GM12878 (cell line): ENCODE measurements at places on chromosomes 2 and 18.

DNA sequence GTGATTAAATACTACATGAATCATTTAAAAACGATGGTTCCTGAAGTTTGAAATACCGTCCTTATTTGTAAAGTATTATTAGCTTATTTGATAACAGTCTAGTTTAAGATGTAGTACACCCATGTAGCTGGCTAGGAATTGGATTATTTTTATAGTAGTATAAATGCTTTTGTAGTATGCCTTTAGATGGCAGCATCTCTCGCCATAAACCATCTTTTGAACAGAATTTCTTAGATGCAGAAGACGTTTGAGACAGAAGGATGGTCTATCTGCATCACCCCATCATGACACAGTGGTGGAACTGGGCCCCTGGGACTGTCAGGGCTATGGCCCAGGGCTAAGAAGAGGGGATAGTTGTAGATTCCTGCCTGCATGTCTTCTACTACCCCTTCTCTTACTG lies 152.7 kb downstream of the WDSUB1 start:
- DNase-seq, result no peak

- no peak for DNase-seq
Measured at GRCh38 chr2:64059270-64059669, 40.0 kb upstream of the VPS54 start.

DNA sequence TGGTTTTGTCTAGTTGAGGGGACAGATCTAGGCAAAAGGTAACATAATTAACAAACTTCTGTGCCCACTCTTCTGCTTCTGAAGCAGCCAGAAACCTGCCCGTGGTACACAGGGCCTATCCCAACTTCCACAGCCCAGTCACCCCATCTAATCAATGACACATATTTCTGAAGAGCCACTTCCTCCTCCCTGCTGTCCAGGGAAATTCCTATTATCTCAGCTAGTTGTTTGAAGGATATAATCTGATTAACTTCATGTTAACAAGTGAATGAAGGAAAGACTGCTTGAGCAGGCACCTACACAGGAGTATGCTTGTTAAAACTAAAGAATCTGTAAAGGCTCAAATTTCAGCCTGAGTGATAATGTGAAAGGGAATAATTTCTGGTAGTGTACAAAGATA lies 61.4 kb downstream of the CCDC148 start:
- DNase-seq, result no peak

DNA sequence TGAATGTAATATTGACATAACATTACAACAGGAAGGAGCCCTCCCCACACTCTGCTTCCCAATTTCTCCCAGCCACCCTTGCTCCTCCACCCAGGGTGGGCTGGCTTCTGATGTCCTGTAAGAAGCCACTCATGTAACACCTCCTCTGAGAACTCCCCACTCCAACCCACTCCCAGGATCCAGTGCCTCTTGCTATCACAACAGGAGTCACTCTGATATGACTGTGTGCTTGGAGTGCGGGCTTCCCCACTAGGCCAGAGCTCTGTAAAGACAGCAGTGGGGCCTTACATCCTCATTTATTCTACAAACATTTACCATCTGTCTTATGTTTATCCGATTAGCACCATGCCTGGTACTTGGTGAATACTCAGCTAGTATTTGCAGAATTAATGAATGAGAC lies 65.1 kb downstream of the PTGR3 start:
- DNase-seq, result no peak
